ENCODE measurements at places on chromosomes 5 and 9.

DNA sequence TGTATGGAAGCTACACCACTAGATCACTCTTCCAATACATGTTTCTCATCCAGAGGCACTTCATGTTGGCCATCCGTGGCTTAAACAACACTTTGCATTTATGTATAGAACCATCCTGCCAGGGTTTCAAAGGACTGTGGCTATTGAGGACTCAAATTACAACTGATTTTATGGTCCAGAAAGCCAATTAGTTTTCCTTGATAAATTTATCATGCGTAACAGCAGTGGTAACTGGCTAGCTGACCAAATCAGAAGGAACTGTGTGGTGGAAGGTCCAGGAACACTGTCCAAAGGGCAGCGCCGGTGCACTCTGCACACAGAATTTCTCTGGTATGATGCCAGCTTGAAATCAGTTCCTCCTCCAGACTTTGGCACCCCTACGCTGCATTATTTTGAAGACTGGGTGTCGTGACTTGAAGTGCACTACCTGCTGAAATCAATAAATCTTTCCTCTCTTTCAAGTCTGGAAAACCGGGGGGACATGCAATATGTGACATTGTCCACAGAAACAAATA, 69.3 kb upstream of the TMEM252 start:
- DNase-seq = no peak

- DNase-seq = no peak
These were observed 232.2 kb upstream of the VLDLR start for GRCh38 chr9:2389404-2389803.

- DNase-seq = no peak
These were observed 14.6 kb downstream of the NDUFA8 start for GRCh38 chr9:122144836-122145591.

DNA sequence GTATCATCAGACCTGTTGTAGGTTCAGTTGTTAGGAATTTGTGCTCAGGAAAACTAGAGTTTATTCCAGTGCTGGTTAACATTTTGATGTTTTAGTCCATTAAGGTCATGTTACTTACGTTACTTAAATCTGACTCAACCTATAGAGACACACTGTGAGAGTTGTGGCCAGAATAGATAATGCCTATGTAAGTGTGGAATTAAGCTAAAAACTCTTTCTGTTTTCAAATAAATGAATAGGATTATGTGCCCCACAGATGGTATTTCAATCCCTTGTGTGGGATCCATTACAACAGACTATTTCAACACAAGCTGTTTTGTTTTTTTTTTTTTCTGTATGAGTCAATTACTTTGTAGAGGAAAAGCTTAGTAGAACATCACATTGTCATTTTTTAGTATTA, 68.1 kb downstream of the MEGF10 start:
- no peak for DNase-seq

GRCh38 chr9:115540091-115540490, 422.1 kb upstream of the TNC start:
- no peak for DNase-seq

Measured in mucosa of descending colon (tissue), 3 donors.